ENCODE measurements at places on chromosomes 3 and 15.

DNA sequence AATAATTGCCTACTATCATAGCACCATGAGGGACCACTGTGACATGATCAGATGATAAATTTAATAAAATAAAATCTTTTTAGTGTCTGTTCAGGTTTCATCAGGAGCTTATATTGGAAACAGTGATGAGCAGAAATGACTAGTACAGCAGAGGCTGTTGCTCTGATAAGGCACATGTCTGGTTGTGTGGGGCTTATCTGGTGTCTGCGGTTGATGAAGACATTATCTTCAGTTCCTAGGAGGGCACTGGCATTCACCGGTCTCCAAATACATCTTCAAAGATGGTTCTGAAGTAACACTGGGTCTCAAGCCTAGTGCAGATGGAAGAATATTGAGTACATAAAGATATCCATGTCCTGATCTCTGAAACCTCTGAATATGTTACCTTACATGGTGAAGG is 125.3 kb downstream of the SUCNR1 start:
- DNase-seq, result no peak

DNA sequence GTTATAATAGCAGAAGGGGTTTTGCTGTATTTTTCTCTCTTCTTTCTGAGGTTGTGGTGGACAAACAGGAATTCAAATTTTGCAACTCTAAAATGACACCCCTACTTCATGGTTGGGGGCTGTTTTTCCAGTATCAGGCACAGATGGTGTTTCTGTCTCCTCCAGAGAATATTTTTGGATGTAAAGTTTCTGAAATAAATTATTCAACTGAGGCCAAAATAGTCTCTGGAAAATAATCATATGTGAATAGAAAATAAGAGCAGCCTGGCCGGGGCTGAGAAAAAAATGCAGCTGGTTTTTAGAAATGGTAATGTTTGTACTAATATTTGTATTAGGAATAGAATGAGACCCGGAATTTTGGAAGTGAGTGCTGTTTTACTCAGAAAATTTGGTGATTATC is 121.3 kb upstream of the ADAMTS9 start:
- no peak for DNase-seq

GRCh38 chr15:80760960-80761359 is 18.2 kb upstream of the CEMIP start:
- no peak for DNase-seq

- no peak for DNase-seq
Observed at GRCh38 chr15:33125894-33126537, 68.5 kb downstream of the FMN1 start.

GRCh38 chr3:124985349-124985748 is 50.8 kb upstream of the MUC13 start:
- no peak for DNase-seq

DNA sequence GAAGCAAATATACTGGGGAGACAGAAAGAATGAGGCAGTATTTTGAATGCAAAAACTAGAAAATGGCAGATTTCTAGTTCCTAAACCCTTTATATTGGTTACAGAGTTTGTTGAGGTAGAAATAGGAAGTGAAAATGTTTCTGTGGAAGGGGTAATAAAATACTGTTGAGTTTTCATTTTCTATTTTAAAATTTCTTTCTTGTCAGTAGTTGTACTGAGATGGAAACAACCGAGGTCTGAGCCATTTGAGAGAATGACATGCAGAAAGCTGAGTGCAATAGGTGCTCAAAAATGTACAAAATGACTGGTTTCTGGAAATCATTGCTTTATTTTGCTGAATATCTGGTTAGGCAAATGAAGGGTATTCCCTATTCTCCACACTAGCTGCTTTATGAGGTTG is 361.4 kb downstream of the CHL1 start:
- no peak for DNase-seq

- DNase-seq, result peak; percentile 35
Observed at GRCh38 chr15:85407421-85408269, 27.2 kb downstream of the AKAP13 start.

GRCh38 chr3:116630494-116630893 is 79.1 kb upstream of the TUSC7 start:
- DNase-seq, result no peak

GRCh38 chr15:34892963-34893591 is 76.5 kb downstream of the AQR start:
- DNase-seq, result no peak

DNA sequence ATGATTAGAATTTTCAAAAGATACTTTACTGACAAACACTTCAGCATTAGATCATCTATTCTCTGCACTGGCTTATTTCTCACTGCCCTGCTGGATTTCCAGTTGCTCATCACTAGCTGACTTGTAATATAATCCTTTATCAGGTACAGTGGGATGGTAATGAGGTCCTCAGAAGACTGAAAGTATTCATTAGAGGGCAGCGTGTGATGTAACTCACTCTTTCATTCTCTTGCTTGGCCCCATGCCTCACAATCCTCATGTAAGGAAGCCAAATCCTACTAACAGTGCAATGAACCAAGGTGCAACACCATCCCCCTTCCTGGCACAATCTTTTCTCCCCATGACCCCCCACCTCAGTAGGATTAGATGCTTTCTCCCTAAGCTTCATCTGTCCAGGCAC is 289.9 kb downstream of the CTNNB1 start:
- DNase-seq, result no peak

Measured in CD4-positive, alpha-beta T cell treated with Interleukin-17A for 1 hour (primary cell).